ENCODE measurements at places on chromosomes 13 and 19. TPM values are rescaled to one million over a fixed set of nuclear protein-coding genes. Genes with fewer than 3 reads are reported as not detected.

GRCh38 chr19:53132141-53132991 lies at the start of gene ZNF415:
Gene ZNF415, minus strand, starts transcription at chr19:53132910. Its CDS starts 10,234 bp downstream, at chr19:53122676.
- no peak for DNase-seq

GRCh38 chr19:13782537-13782936 lies 8.3 kb downstream of the C19orf53 start:
- no peak for DNase-seq

DNA sequence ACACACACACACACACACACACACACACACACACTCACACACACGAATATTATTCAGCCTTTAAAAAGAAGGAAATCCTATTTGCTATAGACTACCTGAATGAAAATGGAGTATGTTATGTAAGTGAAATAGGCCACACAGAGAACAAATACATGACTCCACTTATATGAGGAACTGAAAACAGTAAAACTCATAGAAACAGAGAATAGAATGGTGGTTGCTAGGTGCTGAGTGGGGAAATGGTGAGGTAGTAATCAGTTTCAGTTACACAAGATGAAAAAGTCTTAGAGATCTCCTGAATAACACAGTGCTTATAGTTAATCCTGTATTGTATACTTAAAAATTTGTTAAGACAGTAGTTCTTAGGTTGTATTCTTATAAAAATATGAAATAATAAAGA lies 8.2 kb downstream of the ZNF677 start:
- DNase-seq: no peak

DNA sequence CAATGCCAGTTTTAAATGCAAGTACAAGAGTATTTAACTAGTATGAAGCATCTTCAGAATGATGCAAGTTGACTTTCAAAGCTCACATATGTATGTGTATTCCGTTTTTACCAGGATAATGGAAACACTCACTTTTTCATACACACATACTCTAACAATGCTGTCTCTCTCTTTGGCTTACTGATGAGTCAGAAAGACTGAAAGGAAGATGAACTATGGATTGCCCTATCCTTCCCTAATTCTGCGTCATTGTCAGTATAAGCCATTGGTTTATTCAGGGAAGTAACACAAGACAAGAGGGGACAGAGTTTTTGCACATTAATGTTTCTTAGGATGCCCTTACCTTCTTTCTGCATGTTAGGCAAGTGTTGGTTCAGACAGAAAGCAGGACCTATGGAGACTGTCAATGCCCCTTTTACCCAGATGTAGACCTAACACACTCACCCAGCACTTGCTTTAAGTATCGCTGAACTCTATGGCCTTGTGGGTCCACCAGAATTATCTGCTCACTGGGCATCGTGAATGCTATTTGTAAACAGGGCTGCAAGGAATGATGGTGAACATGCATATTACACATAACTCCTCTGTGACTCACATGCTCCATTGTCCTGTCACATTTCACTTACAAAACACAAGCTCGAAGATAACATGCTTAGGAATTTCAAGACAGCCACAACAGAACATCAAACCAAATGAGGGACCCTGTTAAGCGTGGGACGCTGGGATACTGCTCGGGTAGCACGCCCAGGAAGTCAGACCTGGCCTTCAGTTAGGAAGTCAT lies 10.0 kb upstream of the OXGR1 start:
- no peak for DNase-seq

- DNase-seq: no peak
Observed at GRCh38 chr13:51659276-51660127, 75.2 kb downstream of the WDFY2 start.

DNA sequence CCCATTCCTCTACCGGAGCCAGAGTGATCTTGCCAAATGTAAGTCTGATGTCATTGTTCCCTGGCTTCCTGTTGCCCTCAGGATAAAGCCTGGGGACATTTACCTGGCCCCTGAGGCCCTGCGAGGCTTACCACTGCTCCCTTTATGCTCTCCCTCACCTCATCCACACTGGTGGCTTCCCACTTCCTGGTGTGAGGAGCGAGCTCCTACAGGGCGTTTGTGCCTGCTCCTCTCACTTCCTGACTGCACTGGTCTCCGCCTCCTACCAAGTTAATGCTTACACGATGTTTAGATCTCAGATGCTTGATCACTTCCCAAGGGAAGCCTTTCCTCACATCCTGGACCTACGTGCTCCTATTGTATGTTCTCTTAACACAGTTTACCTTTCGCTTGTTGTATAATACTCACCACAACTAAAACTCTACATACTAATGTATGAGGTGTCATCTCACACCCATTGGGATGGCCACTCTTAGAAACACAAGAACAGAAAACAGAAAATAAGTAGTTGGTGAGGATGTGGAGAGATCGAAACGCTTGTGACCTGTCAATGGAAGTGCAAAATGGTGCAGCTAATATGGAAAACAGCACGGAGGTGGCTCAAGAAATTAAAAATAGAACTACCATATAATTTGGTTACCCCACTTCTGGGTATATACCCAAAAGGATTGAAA lies 177.6 kb downstream of the SHISA2 start:
- no peak for DNase-seq

- no peak for DNase-seq
Observed at GRCh38 chr13:55069746-55070145, 2041.1 kb downstream of the OLFM4 start.

DNA sequence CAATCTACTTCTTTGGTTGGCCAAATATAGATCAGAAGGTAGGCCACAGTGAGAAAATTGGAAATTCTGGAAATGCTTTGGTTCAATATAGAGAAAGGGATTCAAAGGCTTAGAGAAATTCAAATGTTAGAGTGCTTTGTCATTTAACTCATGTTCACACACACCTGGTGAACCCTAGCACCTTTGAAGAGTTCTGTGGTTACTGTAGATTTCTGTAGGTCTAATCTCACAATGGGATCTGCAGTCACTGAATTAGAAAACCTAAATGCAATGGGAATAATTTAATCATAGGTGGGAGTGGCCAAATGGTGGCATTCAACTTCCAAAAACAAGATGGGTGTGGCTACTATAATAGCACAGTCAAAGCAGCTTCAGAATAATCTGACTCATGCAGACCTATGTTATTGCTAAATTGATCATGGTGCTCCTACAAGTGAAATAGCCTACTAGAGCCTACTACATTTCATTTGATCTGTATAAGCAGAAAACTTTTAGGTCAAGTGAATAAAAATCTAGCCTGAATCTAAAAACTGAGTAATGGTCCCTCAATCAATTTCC lies 1152.9 kb downstream of the PCDH9 start:
- DNase-seq: no peak

DNA sequence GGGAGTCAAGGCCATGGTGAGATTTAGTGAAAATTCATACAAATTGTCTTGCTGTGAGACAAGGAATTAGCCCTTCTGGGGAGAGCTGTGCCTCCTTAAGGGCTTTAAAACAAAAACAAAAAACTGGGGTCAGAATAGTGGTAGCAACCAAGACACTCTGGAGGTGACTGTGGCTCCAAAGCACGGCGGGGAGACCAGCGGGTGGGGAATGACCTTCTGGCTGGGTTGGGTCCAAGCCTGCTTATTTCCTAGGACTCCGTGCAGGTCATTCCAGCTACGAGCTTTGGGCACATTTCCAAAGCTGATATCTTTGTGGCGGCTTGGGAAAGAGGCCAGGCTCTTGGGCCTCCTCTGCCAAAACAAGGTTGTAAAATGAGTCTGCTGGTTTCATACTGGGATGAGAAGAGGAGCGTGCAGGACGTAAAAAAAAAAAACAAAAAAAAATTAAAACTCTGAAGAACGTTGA lies 348.3 kb downstream of the UQCRFS1 start:
- no peak for DNase-seq

GRCh38 chr13:51213173-51213728 lies 8.9 kb upstream of the FAM124A start:
- no peak for DNase-seq

PSG2 gene
- total RNA-seq: not detected

- DNase-seq: no peak
Observed at GRCh38 chr19:40502081-40502480, 35.3 kb downstream of the SPTBN4 start.

DNA sequence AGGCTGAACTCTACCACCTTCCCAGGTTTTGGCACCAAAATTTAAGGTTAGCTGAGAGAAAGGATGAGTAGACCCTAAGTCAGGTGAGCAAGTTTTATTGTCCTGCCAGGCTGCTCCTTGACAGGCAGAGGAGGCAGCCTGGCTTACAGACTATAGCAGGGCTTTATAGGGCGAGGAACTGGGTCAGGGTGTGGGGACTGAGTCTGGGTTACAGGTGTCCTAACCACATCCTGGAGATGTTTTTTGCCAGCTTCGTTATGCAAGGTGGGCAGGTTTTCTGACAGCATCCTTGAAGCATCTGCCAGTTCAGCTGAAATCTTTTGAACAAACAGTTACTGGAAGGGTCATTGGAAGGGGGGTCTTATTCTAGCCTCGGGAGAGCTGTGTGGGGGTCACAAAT lies 905.7 kb upstream of the SLITRK5 start:
- no peak for DNase-seq

DNA sequence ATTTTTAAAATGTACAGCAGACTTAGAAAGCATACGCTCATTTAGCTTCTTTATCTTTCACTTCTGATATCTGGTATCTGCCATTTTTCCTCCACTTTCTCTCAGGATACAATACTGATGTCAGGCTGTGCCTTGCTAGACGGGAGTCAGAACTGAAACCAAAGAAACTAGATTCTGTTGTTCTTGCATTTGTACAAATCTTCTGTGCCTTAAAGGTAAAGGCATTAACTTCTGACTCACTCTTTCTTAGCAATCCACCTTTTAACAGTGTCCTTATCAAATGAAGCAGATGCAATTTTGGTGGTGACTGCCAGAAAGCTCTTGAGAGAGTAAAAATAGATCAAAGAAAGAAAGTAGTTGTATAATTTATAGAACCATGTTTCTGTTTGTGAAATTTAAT lies 370.4 kb downstream of the PCDH20 start:
- DNase-seq: no peak

- no peak for DNase-seq
Observed at GRCh38 chr19:39196320-39196719, 444 bp upstream of the NCCRP1 start.

ZNF841 gene
- total RNA-seq: 14.8 TPM

C5AR1 gene
- not detected for total RNA-seq

DNA sequence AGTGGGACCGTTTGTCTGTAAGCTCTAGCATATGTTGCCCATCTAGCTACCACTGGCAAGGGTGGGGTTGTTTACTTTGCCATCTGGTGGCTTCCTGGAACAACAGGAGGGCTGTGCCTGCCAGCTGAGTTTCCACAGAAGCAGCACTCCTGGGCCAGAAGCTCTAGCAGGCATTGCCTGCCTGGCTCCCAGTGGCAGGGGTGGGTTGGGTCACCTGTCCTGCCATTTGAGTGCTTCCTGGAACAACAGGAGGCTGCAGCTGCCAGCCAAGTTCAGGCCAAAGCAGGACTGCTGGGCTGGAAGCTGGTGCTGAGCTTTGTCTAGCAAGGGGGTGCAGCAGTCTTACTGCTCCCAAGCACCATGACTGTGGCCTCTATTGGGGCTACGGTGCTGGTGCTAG lies 239.7 kb downstream of the MTUS2 start:
- no peak for DNase-seq

DNA sequence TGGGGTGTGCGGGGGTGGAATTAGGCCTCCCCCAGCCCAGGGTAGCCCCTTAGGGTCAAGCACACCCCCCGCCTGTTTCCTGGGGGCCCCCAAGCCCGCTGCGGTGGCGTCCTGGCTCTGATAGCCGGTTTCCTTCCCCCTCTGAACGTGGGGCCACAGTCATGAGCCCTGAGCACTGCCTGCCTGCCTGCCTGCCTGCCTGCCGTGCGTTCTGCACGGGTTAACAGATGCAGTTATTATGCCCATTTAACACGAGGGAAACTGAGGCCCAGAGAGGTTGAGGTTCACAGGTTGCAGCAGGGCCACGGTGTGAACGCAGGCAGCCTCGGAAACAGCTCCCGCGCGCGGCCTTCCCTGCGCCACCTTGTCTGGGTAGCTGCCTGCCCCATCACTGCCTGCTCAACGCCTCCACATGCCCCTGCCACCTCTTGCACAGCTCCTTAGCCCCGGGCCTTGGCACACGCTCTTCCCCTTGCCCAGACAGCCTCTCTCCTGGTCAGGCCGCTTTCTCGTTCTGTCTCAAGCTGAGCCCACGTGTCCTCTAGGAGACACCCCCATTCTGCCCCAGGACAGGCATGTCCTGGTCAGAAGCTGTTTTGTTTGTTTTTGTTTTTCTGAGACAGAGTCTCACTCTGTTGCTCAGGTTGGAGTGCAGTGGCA lies 1.2 kb upstream of the GAMT start:
- DNase-seq: no peak

ZNF432 gene
- total RNA-seq: 6.1 TPM

CEACAM8 gene
- total RNA-seq: not detected

All from glomerular endothelial cell (primary cell).